Endothelial cell of coronary artery (primary cell): ENCODE measurements at places on chromosomes 5 and 9. TPM values are rescaled to one million over a fixed set of nuclear protein-coding genes. Genes with fewer than 3 reads are reported as not detected.

Gene C5
- 1.6 and 1.7 TPM in 2 replicates for total RNA-seq

Gene MCCC2
- 15.5 and 16.8 TPM in 2 replicates for total RNA-seq

Gene SSNA1
- total RNA-seq = 108 and 110 TPM in 2 replicates

Gene CLIC3
- total RNA-seq = 0.90 and 7.6 TPM in 2 replicates

Gene RARS1
- 141 and 156 TPM in 2 replicates for total RNA-seq

Gene SPATA31D4
- total RNA-seq = not detected in 2 replicates

Gene ENTPD2
- total RNA-seq = not detected in 2 replicates
